ENCODE measurements at places on chromosomes 6 and 20. TPM values are rescaled to one million over a fixed set of nuclear protein-coding genes. Genes with fewer than 3 reads are reported as not detected.

The AKAP12 gene
- total RNA-seq, result 1.3 TPM

The BPIFB1 gene
- not detected for total RNA-seq

The FOXA2 gene
- 4.8 TPM for total RNA-seq

The CLPSL2 gene
- not detected for total RNA-seq

The APCDD1L gene
- not detected for total RNA-seq

The PXDC1 gene
- total RNA-seq, result 69.9 TPM

The COQ3 gene
- total RNA-seq, result 7.5 TPM

The LAMP5 gene
- not detected for total RNA-seq

The SLC16A10 gene
- not detected for total RNA-seq

The ZNF512B gene
- 7.9 TPM for total RNA-seq

The SS18L1 gene
- total RNA-seq, result 12.8 TPM

The PDE7B gene
- total RNA-seq, result 0.24 TPM

The SPEF1 gene
- total RNA-seq, result not detected

The FAM83C gene
- total RNA-seq, result under 0.01 TPM

The TRIM31 gene
- total RNA-seq, result not detected

The HSPA12B gene
- under 0.01 TPM for total RNA-seq

The BPIFB4 gene
- not detected for total RNA-seq

The PGK2 gene
- total RNA-seq, result not detected

The PNPLA1 gene
- total RNA-seq, result not detected

The NRSN1 gene
- not detected for total RNA-seq

The CTAGE9 gene
- not detected for total RNA-seq

The INSM1 gene
- not detected for total RNA-seq

The CASS4 gene
- total RNA-seq, result 0.24 TPM

The DDO gene
- not detected for total RNA-seq

The CST4 gene
- not detected for total RNA-seq

The TMEM244 gene
- not detected for total RNA-seq

The PRKN gene
- total RNA-seq, result 0.64 TPM

The GHRH gene
- total RNA-seq, result not detected

The HLA-DQB1 gene
- not detected for total RNA-seq

The SPATS1 gene
- total RNA-seq, result not detected
